ENCODE measurements at places on chromosomes 7 and 10. TPM values are rescaled to one million over a fixed set of nuclear protein-coding genes. Genes with fewer than 3 reads are reported as not detected.

DNA sequence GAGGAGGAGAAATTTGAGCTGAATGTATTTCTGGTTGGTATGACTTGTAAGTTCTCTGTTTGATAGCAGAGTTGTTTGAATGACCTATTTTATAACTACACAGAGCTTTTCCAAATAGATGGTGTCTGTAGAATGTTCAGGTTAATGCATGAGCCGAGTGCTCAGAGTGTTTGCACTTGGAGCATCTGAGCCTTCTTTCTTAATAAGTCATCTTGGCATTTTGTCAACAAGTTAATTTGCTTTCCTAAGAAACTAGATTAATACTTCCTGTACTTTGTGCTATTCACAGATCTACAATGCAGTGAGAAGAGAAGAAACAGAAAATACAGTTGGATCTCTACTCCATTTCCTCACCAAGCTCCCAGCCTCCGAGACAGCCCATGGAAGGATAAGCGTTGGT lies 138.2 kb downstream of the PLCE1 start:
- DNase-seq, result no peak

GRCh38 chr7:89123871-89124270 lies 328.3 kb upstream of the TEX47 start:
- DNase-seq, result no peak

GRCh38 chr10:60708666-60709065 lies 69.6 kb upstream of the CDK1 start:
- no peak for DNase-seq

The FAM180A gene
- total RNA-seq, result 0.42 TPM

- no peak for DNase-seq
Observed at GRCh38 chr10:28497313-28498126, 35.4 kb upstream of the WAC start.

Data from psoas muscle (tissue), 8 donors.